ENCODE measurements at places on chromosomes 4 and X.

- DNase-seq: no peak
Observed at GRCh38 chr4:169070895-169071218, 60.8 kb upstream of the CBR4 start.

- DNase-seq: peak; percentile 28
Observed at GRCh38 chr4:124262211-124263179, 450.0 kb downstream of the ANKRD50 start.

DNA sequence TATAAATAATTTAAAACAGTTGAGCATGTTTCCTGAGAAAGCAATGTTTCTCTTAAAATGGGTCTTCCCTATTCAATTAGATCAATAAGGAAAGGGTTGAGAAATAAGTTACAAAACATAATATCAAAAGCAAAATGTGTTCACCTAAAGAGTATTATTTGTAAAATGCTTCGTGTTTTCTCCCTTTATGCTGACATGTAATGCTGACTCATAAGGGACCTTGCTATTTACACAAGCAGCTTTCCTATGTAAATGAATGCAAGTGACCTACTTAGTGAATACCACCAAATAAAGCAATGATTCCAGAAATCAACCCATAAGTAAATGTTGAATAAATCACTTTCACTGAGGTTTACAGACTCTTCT is 91.5 kb downstream of the ELOVL6 start:
- no peak for DNase-seq

- DNase-seq: no peak
Observed at GRCh38 chr4:171025776-171026175, 787.4 kb upstream of the GALNTL6 start.

- DNase-seq: no peak
Observed at GRCh38 chr4:74473155-74473811, 28.3 kb downstream of the AREG start.

- DNase-seq: no peak
Observed at GRCh38 chr4:150181536-150181935, 103.3 kb downstream of the DCLK2 start.

DNA sequence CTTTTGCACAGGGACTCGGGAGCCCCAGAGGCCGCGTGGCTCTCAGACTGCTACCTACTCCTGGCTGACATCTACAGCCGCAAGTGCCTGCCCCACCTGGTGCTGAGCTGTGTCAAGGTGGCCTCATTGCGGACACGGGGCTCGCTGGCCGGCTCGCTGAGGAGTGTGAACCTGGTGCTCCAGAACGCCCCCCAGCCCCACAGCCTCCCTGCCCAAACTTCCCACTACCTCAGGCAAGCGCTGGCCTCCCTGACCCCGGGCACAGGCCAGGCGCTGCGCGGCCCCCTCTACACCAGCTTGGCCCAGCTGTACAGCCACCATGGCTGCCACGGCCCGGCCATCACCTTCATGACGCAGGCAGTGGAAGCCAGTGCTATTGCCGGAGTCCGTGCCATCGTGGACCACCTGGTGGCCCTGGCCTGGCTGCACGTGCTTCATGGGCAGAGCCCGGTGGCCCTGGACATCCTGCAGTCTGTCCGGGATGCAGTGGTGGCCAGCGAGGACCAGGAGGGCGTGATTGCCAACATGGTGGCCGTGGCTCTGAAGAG is 28.8 kb downstream of the SH3TC1 start:
- DNase-seq: no peak

DNA sequence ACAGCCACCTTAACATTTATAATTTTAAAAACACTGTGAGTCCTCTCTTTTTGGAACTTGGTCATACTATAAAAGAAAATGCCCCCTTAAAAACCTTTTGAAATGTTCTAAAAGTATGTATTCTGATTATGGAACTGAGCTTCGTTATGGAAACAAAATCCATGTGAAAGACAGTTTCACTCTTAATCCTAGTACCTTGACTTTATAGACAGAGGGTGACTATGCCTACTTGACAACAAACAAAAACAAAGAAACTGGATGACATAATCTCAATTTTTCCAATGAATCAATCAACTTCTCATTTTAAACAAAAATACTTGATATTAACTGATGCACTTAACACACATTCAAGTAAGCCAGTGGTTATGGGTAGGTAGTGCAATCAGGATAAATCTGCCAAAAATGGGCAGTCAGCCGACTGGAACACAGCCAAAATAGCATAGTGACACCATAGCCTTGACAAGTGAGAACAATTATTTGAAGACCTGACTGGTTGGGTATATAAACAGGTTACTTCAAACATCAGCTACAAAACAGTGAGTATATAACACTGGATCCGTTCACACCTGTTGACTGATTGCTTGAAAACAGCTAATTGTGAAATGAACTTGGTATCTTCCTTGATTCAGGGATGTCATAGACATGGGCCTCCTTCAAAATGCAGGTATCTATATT is 265.5 kb downstream of the PPP3CA start:
- DNase-seq: no peak

GRCh38 chr4:165053645-165054044 is at the start of gene TRIM75:
TRIM75 (plus strand) TSS chr4:165053866; CDS start chr4:165059148, 5,282 bp downstream.
- no peak for DNase-seq

DNA sequence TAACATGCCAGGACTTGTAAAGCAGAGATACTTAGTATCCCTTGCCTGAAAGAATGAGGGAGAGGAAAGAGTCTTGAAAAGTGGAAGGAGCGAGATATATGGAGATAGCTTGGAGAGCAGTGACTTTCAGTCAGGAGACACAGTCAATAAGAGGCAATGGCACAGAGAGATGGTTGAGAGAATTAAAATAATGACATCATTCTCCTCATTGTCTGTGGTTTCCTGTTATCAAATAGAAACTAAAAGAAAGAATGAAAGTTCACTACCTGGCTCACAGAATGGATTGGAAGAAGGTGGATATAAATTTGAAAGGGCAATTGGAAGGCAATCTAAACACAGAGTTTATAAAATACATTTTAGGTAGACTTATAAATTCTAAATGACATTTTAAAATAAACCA is 760.2 kb upstream of the AADAT start:
- DNase-seq: no peak

- no peak for DNase-seq
Observed at GRCh38 chr4:122555216-122555615, 65.7 kb downstream of the IL21 start.

DNA sequence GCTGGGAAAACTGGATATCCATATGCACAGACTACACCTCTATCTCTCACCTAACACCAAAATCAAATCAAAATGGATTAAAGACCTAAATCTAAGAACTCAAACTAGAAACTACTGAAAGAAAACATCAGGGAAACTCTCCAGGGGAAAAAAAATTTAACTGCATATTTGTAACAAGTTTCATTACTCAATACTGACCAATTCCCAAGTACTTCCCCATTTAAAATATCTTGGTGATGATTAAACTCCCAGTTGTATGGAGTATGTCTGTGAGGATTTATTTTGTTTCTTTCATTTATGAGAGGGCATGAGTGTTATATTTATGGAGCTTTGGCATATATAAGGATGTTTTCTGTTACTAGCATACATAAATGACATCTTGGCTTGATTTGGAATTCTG is 112.3 kb upstream of the IL15 start:
- no peak for DNase-seq

DNA sequence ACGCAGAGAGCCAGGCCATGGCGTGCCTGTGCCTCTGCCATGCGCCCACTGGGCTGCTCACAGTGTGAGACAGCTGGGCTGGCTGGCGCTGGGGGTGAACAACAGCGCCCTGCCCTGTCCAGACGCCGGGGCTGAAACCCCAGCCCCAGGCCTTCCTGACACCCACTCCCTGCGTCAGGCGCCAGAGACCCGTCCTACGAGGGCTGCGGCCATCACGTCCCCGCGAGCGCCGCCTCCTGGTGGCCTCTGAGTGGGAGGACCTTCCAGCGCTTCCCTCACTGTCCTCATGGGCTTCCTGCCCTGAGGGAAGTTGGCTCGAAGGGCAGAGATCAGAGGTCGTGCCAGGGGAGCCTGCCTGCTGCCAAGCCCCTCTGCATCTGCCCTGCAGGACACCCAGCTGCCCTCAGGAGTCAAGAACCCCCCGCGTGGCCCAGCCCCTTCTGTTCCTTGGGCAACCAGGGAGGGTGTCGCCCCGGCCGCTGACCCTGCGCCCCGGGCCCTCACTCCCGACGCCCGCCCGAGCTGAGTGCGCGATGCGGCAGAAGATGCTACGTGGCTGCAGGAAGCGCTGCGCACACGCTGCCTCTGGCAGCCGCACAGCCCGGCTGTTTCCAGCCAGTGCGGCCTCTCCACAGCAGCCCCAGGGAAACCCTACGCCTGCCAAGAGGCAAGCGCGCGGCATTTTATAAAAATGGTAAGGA is 16.2 kb downstream of the NELFA start:
- no peak for DNase-seq

GRCh38 chrX:19731307-19731820 is 156.0 kb downstream of the SH3KBP1 start:
- DNase-seq: no peak

DNA sequence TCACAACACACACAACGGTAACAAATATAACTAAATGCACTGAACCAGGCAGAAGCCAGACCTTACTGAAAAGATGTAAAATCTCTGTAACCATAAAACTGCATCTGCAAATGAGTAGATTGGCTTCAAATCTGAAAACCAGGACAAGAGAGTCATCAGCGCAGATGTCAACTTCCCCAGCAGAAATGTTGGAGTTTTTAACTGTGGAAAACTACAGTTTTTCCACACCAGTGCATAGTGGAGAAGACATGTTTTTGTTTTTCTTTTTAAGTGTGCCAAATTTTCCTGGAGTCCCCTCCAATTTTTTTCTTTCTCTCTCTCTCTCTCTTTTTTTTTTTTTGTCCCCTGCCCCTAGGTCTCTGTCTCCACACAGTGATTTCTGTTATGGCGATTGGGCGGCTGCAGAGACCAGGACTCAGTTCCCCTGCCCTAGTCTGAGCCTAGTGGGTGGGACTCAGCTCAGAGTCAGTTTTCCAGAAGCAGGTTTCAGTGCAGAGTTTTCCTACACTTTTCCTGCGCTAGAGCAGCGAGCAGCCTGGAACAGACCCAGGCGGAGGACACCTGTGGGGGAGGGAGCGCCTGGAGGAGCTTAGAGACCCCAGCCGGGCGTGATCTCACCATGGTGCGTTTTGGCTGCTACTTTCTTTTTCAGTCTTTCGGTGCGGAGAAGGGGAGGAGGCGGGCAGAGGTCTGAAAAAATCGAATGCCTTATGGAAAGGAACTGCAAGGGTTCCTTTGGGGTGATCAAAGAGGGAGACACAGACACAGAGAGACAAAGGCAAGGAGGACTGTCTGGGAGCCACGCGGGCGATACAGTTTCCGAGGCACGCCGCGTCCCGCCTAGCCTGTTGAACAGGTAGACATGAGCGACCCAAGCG is at the start of gene GUCY1A1:
Gene GUCY1A1, plus strand, starts transcription at position 505 of the 878 bp plus-strand sequence. CDS start 30,020 bp downstream, outside the sequence.
- no peak for DNase-seq

DNA sequence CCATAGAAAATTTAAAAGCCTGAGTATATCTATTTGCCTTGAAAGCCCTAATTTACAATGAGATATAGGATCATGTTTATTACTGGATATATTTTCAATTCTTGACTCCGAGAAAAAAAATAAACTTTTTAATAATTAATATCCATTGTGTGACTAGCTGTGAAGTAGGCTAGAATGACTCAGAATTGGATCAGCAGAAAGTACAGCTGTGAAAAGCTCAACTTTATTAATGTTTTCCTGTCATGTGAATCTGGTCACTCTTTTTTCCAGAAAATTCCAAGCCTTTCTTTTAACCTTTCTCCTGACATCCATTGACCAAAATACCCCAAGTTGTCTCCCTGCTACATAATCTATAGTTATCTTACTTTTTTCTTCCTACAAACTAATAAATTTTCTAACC is 171.8 kb upstream of the PACRGL start:
- no peak for DNase-seq

DNA sequence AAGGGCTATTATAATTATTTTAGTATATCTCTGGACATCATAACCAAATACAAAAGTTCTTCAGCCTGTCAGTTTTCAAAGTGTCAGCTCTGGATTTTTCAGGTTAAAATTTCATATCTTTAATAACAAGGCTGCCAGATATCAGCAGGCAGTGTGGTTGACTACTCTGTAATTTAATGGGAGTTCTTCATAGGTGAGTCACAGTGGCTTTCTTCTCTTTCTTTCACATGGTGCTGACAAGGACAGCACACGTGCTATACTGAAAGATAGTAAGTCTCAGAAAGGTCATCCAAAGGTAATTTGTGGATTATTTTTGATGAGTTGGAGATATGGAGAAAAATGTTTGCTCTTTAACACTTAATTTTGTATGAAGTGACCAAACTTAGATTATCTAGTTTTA is 43.2 kb downstream of the GALNT7 start:
- no peak for DNase-seq

DNA sequence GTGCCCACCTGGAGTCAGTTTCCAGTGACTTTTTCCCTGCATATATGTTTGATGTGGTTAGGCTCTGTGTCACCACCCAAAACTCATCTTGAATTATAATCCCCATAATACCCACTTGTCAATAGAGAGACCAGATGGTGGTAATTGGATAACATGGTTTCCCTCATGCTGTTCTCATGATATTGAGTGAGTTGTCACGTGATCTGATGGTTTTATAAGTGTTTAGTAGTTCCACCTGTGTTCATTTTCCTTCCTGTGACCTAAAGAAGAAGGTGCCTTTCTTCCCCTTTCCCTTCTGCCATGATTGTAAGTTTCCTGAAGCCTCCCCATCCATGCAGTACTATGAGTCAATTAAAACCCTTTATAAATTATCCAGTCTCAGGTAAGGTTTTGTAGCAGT is 740.9 kb downstream of the ARAP2 start:
- no peak for DNase-seq

DNA sequence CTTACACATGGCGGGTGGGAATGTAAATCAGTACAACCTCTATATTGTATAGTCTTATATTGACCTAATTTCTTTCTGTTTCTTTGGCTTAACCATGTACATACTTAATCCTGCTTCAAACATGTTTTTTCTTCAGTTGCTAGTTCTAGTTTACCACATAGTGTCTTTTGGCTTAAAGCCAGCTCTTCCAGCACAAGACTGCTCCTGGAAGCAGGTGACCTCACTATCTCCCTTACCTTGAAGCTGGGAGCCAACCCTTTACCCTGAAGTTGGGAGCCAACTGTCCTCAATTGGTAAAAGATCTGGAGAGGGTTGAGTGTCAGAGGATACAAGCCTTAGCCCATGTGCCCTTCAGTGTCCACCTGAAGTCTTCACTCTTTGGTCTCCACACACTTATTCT is 162.7 kb downstream of the AASDH start:
- no peak for DNase-seq

DNA sequence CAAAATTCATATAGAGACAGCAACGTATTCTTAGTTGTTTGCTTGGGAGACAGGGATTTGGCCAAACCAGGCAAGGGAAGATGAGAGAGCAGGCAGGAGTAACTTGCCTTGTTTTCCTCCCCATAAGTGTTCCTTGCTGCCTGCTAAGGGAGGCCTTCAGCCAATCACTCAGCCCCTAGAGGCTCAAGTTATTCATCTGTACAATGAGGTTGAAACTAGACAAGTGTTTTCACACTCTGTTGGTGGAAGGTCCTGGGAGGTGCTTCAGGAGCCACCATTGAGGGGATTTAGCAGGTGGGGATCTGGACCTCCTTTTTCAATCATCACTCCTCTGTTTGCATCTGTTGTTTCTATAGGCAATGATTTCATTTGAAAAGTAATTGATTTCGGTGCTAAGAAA is 23.6 kb upstream of the HMGB3 start:
- no peak for DNase-seq
